ENCODE measurements at places on chromosomes 6 and 20.

GRCh38 chr6:20110478-20110877 lies 101.8 kb downstream of the MBOAT1 start:
- peak; percentile 20 for DNase-seq

GRCh38 chr6:81786150-81786549 lies 33.7 kb upstream of the TENT5A start:
- DNase-seq = no peak

- DNase-seq = peak; percentile 53
Observed at GRCh38 chr20:40687384-40688128, 1.5 kb downstream of the MAFB start.

GRCh38 chr6:146087386-146087785 lies 58.5 kb downstream of the GRM1 start:
- no peak for DNase-seq

DNA sequence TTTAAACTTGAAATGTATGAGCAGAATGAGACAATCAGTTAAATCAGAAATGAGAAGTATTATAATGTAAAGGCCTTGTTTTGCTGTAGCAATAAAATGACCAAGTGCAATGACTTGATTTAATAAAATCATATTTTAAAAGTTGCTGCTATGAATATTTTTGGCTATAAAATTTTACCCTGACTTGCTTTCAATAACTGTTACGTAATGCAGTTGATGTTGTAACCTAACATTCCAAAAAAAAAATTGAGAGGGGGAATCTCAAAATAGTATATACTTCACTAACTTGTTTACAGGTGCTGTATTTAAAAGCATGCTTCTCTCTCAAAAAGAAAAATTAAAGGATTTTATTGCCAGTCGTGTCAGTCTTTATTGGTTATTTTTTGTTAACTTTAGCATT lies 71.6 kb upstream of the ADGRF4 start:
- DNase-seq = no peak

GRCh38 chr20:41176711-41177552 lies 39.6 kb downstream of the PLCG1 start:
- no peak for DNase-seq

DNA sequence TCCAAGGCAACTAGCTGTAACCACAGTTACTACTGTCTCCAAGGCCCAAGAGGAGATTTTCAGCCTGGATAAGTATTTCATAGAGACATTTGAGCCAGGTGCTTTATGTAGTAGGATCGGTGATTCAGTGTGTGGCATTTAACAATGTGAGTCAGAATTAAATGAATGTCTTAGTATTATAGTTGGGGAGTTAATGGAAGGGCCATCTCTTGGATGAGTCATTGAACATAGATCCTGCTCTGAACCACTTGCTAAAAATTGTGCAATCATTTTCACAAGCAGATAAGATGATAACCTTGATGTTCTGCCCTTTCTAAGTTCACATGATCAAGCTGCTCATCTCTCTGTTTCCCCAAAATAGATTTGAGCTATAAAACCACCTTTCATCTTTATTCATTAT lies 668.9 kb upstream of the CITED2 start:
- DNase-seq = no peak

- DNase-seq = no peak
Observed at GRCh38 chr6:87738000-87738399, 36.0 kb upstream of the AKIRIN2 start.

- no peak for DNase-seq
Observed at GRCh38 chr20:33119725-33120720, 40.6 kb downstream of the BPIFB4 start.

DNA sequence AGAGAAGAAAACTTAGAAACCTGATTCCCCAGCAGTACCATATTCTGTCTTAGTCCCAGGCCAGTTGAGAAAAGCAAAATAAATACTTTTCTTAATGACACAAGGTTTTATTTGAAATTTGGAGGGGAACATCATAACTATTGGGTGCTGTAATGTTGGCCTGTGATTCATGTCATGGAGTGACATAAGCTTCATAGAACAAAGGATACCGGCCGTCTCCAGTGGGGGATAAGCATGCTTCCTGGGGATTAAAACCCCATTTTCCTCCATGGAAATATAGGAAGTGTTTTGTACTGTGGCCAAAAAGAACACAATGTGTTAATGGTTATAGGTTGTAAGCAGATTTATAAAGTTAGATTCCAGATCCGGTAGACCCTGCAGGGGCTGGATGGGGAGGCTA lies 18.0 kb downstream of the MTHFD1L start:
- DNase-seq = no peak

DNA sequence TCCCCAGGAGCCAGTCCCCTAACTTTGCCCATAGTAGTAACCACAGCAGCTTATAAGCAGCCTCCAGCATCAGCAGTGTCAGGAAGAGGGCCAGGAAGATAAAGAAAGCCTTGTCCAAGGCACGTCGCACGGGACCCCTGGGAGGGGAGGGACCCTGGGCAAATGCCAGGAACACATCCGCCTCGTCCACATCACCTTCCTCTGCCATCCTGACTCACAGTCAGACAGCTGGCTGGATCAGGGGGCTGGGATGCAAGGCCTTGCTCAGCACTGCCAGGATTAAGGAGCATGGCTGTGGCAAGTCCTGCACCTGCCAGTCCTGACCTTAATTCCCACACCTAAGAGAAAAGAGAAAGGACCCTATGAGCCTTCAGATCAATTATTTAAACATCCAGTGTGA lies 11.5 kb upstream of the ZBTB22 start:
- DNase-seq = no peak

Data from NCI-H1417 (cell line).